ENCODE measurements at places on chromosomes 2 and 18.

DNA sequence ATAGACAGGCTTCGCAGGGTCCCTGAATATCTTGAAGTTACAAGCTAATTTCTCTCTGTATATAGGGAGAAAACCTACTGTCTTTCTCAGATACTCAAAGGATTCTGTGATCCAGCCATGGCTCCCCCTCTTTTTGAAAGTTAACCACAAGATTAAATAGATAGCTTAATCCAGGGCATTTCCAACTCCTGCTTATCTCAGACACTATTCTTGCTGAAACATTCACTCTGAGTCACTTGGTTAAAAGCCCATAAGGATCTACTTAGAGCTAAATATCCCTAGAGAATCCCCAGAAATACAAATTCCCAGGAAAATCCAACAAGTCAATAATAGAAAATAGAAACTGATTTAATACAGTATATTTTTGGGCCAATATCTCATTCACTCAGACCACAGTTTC is 179.1 kb upstream of the LYPD1 start:
- no peak for DNase-seq

- DNase-seq = no peak
These were observed 16.5 kb downstream of the GATA6 start for GRCh38 chr18:22185771-22186386.

DNA sequence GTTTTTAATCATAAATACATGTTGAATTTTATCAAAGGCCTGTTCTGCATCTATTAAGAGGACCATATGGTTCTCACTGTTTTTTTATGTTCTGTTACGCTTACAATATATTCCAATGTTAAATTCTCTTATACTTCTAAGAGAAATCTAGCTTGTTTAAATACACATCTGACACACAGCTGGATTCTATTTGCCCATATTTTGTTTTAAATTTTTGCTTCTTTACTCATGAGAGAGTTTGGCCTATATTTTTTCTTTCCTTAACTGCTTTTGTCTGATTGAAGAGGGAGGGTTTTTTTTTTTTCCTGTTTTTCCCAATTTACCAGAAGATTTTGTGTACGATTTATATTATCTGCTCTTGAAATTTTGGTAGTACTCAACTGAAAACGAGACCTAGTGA is 34.9 kb downstream of the RNF144A start:
- no peak for DNase-seq

GRCh38 chr2:98458667-98459380 is 14.2 kb downstream of the INPP4A start:
- no peak for DNase-seq

DNA sequence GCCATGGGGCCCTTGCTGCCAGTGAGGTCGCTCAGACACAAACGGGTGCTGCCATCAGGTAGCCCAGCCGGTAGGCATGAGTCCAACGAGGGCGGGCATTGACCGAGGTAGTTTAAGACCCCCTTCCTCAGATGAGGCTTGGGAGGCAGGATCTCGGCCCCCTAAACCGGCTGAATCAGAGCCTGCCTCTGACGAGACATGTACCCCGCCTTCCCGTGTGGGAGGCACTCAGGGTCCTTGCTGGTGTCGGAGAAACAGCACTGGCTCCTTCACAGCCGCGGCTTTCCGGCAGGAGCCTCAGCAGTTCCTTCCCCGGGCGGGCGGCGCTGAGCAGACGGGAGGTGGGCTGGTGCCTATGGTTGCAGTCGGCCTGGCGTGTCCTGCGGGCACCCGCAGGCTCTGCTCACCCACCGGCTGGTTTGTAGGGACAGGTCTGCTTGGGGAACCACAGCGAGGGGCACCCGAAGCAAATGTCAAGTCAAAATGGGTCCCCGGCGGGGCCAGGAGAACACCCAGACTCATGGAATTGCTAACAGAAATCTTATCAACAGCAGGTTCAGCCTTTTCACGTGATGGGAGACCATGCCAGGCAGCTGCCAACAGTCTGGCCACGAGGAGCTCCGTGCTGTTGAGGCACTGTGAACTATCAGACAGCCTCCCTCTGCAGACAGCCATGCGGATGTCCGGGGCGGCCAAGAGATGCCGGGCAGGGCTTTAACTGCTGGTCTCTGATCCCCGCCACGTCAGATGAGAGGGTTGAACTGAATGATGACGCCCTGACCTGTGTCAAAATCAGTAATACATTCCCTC is 2.8 kb downstream of the KCNG2 start:
- DNase-seq = no peak
